CD4-positive, alpha-beta T cell treated with Interleukin-6 at 100 ng/mL for 8 hours (primary cell): ENCODE measurements at places on chromosomes 2 and 18.

- peak; percentile 73 for DNase-seq
Observed at GRCh38 chr2:161992531-161992930, 81.5 kb downstream of the DPP4 start.

GRCh38 chr2:154952346-154952980 lies 254.0 kb downstream of the KCNJ3 start:
- DNase-seq, result no peak

DNA sequence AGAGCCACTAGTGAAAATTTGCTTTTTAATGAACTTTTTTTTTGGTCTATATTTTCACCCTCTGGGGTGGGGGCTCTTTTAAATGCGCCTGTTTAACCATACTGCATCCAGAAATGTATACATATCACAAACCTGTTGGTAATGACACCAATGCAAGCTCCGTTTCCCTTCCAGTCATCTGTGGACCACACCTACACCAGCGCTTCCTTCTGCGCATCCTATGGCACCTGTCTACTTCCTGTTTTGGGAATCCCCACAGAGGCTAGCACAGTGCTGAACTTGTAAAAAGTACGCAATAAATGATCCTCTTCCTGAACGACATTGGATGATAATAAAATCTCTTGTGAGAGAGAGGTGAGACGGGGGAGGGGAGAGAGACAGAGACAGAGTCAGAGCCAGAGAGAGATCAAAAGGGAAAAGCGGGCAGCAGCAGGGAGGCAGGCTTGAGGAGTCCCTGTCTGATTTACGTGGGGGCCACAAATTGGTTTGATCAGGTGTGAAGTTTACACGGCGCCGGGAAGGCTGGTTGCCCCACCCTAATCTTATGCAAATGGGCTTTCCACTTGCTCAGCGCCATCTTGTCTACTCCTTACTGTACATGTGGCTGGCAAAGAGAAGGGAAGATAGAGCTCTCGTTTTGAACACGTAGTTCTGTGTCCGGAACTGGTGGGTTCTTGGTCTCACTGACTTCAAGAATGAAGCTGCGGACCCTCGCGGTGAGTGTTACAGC lies 38.1 kb upstream of the SLC38A11 start:
- DNase-seq, result no peak

GRCh38 chr2:160292225-160292624 lies 92.2 kb upstream of the ITGB6 start:
- no peak for DNase-seq

- DNase-seq, result no peak
Observed at GRCh38 chr18:38563396-38563980, 997.9 kb upstream of the CELF4 start.

GRCh38 chr18:7877609-7878008 lies 310.5 kb downstream of the PTPRM start:
- DNase-seq, result no peak

DNA sequence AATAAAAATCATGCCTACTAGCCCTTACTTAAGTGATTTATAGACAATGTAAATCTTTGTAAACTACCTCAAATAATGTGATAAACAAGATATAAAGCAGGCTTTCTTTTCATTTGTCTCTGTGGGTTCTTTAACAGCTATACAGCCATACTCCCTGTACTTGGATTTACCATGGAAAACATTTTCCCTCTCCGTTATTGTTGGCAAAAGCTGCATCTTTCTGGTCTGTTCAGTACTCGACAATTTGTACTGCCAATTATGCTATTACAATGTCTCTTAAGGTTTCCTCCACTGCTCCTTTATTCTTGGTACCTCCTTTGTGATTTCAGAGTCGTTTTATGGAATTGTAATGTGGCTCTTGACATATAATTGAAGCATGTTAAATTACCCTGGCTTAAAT lies 426.3 kb upstream of the PKDCC start:
- no peak for DNase-seq

DNA sequence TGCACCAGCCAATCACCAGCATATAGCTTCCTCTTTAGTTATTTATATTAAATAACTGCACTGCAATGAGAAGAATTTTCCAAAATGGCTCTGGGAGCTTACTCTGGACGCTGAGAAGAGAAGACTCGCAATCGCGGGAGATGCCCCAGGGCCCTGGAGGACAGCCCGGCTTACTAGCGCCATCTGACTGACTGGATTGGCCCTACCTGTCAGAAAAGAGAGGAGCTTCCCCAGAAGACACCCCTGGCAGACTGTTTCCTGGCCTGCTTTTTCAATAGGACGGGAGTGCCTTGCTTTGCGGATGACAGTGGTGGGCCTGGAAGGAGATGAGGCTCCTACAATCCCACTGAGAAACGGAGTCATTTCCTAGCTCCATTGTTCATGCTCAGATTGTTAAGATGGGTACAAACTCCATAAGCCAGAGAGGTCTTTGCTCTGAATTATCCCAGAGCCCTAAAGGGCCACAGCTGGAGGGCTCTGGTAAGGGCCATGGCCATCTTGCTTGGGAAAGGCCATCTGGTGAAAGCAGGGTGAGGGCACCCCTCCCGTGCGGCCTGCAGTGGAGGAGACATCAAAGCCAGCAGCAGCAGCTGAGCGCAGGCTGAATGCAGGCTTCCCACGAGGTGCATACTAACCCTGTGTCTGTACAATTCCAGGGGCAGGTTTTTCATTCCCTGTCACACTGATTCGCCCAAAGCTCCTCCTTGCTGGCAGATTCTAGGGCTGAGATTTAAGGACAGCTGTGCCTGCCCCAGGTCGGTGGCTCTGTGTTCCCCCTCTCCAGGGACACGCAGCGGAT lies 92.1 kb downstream of the GALR1 start:
- DNase-seq, result no peak

GRCh38 chr18:39776766-39777165 lies 2178.3 kb upstream of the PIK3C3 start:
- no peak for DNase-seq

- DNase-seq, result peak; percentile 23
Observed at GRCh38 chr2:196927376-196928225, 1.1 kb upstream of the PGAP1 start.

DNA sequence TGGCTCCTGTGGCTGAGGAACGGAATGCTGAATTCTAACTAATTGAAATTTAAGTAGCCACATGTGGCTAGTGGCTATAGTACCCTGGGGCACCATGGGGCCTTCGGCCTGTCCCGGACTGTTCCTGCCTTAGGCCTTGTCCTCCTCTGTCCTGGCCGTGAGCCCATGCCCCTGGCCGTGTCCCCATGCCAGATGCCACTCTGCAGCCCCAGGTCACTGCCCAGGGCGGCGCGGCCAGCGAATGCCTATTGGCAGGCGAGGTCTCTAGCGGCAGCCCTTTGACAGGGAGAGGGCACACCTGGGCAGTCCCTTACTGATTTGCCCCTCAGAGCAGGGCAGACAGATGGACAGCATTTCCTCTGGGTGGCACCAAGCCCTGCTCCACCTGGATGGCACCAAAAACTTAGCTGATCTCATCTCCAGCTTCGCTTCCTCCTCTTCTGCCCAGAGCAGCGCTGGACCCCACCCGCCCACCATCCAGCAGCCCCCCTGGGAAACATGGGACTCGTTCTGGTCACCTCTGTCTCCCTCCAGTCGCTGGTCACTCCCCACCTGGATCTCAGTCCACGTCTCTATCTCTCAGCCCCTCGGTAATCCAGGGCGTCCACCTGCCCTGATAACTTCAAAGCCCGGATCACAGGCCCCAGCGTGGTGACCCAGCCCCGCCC lies 1.1 kb upstream of the DGKD start:
- no peak for DNase-seq

- no peak for DNase-seq
Observed at GRCh38 chr2:202121532-202122162, 48.6 kb downstream of the KIAA2012 start.

DNA sequence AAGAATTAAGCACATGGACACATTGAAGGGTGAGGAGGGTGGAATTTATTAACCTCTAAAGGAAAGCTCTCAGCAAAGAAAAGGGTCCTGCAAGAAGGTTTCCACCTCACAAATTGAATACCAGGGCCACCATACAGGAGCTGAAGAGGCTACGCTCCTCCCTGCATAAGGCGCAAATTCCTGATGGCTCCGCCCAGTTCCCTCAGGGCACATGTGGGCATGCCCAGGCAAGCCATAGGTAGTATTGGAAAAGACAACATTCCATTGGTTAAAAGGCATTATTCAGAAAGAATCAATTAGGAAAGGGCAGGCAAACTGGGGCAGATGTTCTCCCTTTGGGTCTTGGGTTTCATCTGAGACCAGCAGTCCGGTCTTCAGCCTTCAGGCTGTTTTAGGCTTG lies 161.2 kb downstream of the PTPRM start:
- DNase-seq, result no peak

DNA sequence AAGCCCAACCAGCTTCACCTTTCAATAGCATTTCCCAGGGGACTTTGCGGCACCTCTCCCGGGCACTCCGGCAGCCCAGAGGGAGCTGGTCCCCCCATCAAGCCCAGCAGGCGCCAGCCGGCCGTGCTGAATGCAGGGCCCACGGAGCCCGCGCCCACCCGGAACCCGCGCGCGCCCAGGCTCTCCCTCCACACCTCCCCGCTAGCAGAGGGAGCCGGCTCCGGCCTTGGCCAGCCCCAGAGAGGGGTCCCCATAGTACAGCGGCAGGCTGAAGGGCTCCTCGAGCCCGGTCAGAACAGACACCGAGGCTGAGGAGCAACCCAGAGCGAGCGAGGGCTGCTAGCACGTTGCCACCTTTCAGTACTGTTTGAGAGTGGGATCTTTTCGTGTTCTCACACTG lies 300.8 kb downstream of the DSEL start:
- DNase-seq, result no peak

DNA sequence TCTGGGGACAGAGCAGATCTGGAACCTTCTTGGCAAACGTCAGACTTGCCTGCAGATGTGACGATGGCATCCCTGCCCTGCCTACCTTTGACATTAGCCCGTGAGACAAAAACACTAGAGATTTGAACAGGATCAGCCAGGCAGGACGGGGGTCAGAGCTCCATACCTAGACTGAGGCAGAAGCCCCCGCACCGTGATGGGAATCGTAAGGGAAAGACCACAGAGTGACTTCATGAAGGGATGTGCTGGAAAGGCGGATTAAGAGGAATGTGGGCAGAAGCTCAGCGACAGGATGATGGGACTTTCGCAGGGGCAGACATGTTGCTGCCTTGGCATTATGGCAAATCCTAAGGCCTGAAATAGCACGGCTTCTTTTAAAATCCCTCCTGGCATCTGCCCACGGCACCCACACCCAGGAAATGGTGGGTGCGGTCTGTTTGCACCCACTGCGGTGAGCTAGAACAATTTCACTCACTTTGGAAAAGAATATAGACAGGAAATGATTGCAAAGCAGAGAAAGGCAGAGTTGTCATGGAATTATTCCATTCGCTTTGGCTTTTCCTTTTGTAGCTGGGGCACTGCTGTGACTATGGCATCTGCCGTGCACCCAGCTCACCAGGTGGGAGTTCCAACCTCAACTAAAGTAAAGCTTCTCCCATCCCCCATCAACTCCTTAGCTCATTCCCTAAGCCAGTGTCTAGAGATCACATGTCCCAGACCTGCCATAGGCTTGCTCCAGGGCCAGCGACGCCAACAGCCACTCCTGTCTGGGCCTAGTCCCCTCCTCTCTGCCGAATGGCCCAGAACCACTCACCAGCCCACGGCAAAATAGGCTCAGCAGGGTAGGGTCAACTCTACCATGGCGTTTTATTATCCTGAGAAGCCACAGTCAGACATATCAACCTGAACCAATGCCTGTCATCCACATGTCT lies 112.7 kb upstream of the NPAS2 start:
- no peak for DNase-seq

- DNase-seq, result peak; percentile 38
Observed at GRCh38 chr2:27765621-27766286, 5.8 kb upstream of the MRPL33 start.

DNA sequence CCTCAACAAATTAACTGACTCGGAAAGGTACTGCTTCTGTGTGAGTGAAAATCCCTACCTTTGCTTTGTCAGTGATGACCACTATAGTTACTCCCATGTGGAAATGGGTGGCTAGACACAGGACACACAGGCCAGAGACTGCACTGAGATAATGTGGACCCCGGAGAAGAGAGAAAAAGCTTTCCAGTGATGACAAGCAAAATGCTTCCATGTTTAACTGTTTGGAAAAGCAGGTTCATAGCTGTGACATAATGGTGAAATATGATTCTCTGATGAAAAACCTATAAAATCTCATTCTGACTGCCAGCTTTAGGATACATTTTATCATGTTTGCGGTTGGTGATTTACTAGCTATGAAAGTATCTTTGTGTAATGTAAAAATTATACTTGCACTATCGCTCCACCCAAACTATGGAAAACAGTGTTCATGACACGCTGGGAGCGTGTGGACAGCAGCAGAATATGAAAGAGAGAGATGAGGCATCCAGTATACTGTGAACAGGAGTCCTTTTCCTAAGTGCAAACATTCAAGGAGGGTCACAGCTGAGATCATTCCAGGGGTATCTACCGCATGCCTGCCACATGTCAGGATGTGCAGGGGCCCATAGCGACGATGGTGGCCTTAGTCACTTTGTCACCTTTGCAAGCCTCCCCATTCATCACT lies 782.7 kb upstream of the SOX11 start:
- DNase-seq, result no peak

GRCh38 chr2:180655393-180655792 lies 325.0 kb upstream of the UBE2E3 start:
- no peak for DNase-seq

DNA sequence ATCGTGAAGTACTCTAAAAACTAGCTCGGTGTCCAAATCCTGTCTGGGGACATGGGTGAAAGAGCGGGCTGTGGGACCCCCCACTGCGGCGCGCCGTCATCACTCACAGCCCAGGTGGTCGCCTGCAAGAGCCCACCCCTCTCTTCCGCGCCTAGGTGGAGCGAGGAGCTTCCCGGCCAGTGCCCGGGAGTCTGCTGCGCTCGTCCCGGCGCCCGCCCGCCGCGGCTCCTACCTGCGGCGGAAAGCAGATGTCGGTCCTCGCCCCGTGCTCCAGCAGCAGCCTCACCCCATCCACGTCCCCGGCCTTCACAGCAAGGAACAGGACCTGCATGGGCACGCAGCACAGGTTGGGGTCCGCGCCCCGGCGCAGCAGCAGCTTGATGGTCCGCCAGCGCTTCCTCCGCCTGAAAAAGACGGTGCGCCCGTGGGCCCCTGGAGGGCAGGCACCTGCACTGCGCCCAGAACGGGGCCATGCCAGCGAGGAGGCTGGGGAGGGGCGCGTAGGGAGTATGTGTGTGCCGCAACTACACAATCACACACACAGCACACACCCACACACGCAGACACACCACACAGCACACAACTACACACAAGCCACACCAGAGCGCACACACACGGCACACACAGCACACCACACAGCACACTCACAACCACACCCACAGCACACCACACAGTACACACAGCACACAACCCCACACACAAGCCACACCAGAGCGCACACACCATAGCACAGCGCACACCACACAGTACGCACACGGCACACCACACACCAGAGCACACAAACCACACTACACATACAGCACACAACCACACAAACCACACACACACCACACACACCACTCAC lies 37.4 kb downstream of the ANKMY1 start:
- DNase-seq, result no peak

DNA sequence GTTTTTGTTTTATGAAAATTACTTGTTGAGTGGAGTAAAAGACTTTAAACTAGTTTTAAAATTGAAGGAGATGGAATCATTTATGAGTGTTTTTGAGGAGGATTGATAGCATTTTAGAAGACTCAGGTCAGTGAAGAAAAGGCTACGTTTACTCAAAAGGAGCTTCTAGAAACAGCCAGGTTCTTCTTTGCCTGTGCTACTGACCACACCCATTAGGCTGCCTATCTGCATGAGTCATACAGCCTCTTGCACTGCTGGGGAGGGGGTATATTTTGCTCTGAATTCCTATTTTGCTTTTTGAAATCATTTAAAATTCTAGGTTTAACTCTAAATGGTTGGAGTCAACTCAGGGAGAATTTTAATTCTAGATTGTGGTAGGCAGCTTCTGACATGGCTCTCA lies 22.3 kb downstream of the EFEMP1 start:
- DNase-seq, result no peak
